ENCODE measurements at places on chromosomes 16 and 17.
A peak's percentile ranks its signal among the peaks of the same experiment; 100 is the strongest.

DNA sequence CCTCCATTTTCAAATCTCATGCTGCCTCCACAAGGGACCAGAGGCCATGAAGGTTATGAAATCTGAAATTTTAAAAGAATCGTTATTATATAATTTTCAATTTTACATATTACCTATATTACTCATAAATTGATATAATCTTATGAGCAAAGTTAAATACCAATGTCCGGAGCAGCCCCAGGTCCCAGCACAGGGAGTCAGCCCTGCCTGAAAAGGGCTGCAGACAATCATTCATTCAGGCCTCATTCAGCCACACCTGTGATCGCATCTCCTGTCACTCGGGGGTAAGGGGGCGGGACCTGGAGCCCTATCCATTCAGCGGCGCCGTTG lies 172.5 kb downstream of the AHSP start:
- DNase-seq: peak; percentile 80

GRCh38 chr16:4116325-4117249 lies at the start of gene ADCY9:
ADCY9 (minus strand) TSS chr16:4116442; CDS start chr16:4115442, 1,000 bp downstream.
- peak; percentile 71 for DNase-seq

DNA sequence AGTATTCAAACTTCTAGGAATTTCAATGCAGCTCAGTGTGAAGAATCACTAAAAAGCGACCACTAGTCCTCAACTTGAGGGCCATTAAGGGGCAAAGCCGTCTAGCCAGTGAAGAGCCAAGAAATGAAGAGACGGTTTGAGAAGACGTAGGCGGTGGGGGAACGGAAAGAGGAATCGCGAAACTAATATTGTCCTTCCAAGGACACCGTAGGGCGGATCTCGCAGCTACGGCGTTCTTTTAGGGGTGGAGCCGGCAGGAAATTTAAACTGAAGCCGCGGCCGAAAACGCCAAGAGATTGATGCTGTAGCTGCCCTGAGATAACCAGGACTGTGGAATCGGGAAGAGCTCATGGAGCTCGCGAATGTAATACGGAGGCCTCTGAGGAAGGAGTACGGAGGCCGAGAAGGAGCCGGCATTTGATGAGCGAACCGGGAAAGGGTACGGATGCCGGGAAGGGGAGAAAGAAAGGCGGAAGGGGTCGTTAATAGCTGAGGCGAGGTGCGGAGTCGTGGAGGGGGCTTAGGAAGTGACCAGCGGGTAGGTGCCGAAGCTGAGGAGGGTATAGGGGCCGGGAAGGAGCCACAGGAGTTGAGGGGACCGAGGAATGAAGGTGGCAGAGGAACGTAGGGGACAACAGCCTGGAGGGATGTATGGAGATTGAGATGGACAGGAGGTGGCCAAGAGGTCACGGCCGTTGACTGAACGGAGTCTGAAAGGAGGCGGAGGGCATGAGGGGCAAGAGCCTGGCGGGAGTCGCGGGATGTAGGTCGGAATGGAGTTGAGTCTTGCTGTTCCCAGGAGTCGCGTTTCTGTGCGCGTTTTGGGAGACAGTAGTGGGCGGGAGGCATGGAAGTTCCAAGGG lies at the start of gene DBF4B:
TSS of gene DBF4B (plus strand) at position 265 of the 863 bp plus-strand sequence. CDS start at position 421, 156 bp downstream.
- DNase-seq: peak; percentile 91

GRCh38 chr16:64870859-64871258 lies 251.0 kb downstream of the CDH11 start:
- DNase-seq: no peak

DNA sequence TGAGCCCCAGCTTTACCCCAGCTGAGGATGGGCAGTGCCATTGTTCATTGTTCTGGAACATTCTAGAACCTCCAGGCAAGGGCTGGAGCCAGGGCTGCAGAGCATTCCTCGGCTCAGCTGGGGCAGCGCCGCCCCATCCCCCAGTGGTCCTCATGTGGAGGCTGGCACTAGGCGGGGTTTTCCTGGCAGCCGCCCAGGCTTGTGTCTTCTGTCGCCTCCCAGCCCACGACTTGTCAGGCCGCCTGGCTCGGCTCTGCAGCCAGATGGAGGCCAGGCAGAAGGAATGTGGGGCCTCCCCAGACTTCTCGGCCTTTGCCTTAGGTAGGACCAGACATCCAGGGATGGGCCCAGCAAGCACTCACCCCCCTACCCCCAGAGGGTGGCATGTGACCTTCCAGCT lies at the start of gene TMEM95:
TSS of gene TMEM95 (plus strand) at position 104 of the 400 bp plus-strand sequence. CDS start at position 153, 49 bp downstream.
- DNase-seq: no peak

DNA sequence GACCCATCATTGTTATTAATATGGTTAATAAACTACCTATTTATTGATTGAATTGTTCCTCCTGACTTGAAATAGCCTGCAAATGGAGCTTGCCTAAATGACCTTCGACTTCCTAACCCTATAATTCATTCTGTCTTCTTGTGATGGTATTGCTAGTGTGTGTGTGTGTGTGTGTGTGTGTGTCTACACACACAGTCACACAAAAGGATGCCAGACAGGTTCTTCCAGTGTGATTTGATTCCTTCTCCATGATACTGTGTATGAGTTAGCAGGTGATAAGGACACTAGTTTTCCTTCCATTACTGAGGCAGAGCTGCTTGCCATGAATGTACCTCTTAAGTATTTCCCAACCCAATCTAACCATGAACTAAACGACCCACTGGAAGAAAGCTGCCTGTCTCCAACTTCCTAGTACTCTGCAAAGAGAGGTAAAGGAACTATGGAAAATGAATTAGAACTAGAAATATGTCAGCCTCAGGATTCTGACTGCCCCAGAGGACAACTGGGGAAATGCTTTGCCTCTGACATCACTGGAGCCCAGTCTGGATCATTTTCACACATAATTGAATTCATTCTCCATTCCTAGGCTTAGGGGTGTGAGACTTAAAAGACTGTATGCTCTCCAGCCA lies 3.5 kb upstream of the CDC6 start:
- DNase-seq: no peak

DNA sequence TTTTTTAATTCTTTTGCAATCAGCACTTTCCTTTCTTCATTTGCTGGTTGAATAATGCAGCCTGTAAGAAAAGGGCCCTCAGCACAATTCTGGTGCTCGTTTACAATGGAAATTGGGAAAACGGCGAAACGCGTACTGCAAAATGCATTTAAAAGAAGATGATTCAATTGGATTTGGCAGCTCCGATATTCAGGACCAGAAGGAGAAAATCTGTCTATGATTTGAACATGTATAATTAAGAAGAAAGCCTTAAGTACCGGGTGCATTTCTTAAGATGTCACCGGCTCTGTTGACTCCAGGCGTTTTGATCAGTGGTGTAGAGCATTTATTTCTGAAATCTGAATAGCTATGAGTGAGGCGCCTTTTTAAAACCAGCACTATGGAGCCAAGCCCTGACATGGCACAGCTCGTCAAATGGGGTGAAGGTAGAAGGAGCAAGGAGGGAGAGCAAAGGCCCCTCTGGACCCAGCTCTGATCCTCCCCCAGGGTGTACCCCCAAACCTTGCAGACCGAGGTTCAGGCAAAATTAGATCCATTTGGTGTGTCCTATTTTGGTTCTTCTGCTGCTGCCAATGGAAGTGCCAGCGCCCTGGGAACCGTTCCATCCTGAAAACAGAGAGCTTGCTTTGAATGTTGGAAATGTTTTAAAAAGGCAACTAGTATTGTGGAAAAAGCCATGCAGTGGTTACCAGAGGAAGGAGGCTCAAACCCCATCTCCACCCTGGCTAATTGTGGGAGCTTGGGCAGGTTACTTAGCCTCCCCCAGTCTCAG lies 161.4 kb upstream of the RPL38 start:
- no peak for DNase-seq

GRCh38 chr16:86626966-86627365 lies 48.6 kb downstream of the FOXL1 start:
- DNase-seq: no peak

DNA sequence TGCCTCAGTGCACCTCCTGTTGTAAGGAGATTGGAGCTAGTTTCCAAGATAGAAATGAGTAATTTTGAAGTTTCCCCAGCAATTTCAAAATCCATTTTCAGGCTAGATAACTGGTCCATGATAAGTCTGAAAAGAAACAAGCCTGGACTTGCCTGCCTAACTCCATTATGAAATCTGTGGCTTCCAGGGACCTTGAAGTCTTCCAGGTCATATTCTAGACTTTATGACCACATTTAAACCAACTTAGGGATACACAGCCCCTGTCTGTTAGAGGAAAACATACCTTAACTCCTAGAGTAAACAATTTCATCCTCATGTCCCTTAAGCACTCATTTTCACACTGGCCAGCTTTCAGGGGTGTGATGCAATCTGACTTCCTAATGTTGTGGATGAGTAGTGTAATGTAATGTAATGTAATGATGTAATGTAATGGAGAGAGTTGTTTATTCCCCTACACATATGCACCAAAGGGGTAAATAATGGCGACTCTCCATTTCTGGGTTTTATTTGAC lies 96.7 kb upstream of the FAM20A start:
- DNase-seq: no peak

- no peak for DNase-seq
Measured at GRCh38 chr17:59417452-59417851, 86.0 kb downstream of the YPEL2 start.

DNA sequence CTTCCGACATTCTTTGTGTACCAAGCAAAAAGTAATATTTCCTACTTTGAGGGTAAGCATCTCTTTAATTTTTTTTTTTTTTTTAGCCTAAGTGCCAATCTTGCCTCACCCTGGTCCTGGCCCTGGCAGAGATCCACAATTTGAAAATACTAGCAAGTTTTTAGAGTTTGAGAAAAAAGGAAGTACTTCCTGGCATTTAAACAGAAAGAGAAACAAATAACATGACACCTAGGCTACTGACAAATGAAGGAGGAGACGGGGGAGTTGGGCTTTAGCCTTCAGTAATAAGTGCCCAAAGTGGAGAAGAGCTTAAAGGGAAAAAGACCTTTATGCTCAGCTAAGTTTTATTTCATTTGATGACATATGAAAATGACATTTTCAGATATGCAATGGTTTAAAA lies 92.8 kb downstream of the HS3ST3A1 start:
- DNase-seq: no peak

GRCh38 chr17:50238601-50239280 lies 35.5 kb upstream of the TMEM92 start:
- DNase-seq: no peak

GRCh38 chr17:67015001-67015400 lies 29.4 kb upstream of the CACNG1 start:
- no peak for DNase-seq

GRCh38 chr17:64741038-64741641 lies 79.0 kb upstream of the SMURF2 start:
- DNase-seq: no peak

DNA sequence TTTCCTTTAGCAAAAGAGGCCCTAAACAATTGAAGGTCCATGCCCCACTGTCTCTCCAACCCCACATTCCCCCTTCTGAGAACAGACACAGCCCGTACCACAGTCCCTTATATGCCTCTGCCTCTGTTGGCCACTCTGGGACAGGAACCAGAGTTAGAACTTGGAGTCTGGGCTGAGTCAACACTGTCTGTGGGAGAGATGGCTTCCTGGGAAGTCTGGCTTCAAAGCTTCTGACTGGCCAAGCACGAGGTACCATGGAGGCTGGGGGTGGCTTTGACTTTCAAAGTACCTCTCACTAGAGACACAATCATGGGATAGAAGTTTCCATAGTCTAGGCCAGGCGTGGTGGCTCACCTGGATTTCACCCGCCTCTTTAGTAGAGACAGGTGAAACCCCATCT lies 14.9 kb upstream of the SPOP start:
- no peak for DNase-seq

DNA sequence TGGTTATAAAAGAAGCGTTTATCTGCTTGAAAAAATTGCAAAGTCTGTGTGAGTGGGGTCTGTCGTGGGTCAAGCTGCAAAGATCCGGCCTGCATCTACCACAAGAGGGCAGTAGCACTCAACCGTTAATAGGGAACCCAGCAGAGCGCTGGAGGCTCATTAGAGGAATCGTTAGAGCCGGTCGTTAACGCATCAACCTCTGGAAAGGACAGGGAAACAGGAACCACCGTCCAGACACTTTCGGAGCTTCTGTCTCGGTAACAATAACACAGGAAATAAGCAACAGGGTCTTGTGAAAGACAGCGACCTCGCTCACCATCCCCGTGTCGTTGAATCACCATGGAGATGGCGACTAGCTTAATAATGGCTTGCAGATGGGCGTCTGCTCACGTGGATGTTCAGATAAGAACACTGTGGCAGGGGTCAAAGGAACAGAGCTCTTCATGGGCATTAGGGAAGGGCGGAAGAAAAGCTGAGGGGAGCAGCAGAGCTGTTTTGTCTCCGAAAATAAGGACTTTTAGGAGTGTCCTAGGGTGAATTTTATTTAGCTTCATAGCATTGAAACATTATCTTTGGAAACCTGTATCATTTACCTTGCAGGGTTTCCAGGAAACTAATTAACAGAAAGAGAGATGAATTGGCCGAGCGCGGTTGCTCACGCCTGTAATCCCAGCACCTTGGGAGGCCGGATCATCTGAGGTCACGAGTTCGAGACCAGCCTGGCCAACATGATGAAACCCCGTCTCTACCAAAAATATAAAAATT lies 11.9 kb upstream of the NSRP1 start:
- DNase-seq: peak; percentile 91

DNA sequence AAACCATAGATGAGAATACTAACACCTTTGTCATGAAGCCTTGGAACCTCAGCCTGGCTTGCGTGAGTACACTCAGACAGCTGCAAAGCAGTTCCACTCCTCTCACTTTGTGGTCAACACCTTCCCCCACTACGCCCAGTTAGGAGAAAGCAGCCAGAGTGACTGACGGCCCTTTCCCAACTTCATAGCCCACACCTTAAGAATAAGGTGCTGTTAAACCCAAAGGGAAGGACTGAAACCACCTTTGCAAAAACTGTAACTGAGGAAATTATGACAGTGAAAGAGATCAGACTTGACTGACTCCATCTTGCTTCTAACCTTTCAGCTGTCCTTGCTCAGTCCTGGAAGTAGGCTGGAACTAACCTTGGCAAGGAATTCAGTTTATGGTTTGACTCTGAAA lies 13.7 kb downstream of the N4BP1 start:
- DNase-seq: no peak

DNA sequence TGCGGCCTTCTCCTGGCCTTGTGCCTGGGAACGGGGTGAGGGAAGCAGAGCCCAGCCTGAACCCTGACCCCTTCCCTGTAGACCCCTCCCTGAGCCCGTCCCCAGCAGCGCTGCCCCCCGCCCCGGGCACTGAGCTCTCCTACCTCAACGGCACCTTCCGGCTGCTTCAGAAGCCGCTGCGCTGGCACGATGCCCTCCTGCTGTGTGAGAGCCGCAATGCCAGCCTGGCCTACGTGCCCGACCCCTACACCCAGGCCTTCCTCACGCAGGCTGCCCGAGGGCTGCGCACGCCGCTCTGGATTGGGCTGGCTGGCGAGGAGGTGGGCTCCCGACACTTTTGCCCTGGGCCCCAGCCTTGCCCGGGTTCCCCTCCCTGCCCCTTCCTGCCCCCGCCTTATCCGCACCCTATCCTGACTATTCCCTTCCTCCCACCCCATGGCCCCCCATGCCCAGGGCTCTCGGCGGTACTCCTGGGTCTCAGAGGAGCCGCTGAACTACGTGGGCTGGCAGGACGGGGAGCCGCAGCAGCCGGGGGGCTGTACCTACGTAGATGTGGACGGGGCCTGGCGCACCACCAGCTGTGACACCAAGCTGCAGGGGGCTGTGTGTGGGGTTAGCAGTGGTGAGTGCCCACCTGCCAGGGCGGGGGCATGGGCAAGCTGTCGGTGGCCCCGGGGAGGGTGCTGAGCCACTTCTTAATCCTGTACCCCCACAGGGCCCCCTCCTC lies 62.1 kb downstream of the MRC2 start:
- no peak for DNase-seq

- peak; percentile 63 for DNase-seq
Measured at GRCh38 chr17:39627712-39628516, 1.2 kb downstream of the PPP1R1B start.
